ENCODE measurements at places on chromosomes 6 and 20.

DNA sequence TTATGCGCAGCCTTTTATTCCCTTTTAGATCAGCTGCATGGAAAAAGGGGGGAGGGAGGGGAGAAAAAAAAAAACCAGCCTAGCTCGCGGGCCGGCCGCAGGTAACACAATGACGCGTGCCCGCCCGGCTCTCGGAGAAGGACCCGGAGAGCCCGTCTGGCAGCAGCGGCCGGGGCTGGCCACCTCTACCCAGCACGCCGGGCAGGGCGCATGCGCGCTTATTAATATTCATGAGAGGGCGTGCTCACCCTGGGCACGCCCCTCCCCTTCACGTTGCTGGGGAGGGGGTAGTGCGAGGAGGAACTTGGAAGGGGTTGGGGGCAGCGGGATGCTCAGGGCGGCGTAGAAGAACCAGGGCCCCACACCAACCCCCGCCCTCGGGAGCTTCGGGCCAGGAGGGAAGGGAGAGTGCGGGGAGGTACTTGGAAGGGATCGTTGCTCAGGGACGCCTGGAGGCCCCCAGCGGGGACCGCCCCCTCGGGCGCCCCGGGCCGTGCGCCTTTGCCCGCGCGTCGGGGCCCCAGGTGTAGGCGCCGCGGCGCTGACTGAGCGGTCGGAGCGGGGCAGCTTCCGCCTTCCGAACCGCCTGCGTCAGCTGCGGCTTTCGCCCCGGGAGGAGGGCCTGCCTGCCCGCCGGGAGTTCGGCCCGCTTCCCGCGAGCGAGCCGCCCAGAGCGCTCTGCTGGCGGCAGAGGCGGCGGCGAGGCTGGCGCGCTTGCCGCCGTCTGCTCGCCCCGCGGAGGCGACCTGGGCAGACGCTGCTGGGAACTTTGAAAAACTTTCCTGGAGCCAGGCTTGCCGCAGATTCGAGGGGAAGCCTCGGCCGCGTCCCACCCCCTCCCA, at the start of gene JAG1:
Gene JAG1 (minus strand): TSS at position 158 of the 842 bp plus-strand sequence. CDS start 469 bp downstream, outside the sequence.
- peak; percentile 98 for DNase-seq

- DNase-seq, result peak; percentile 59
These were observed 1.8 kb downstream of the NKX2-2 start for GRCh38 chr20:21511850-21512633.

GRCh38 chr6:150478656-150479545, 110.1 kb downstream of the IYD start:
- DNase-seq, result no peak

- no peak for DNase-seq
These were observed 45.3 kb downstream of the RNF24 start for GRCh38 chr20:3970016-3970415.

GRCh38 chr6:24504287-24504648, 9.5 kb downstream of the ALDH5A1 start:
- no peak for DNase-seq

DNA sequence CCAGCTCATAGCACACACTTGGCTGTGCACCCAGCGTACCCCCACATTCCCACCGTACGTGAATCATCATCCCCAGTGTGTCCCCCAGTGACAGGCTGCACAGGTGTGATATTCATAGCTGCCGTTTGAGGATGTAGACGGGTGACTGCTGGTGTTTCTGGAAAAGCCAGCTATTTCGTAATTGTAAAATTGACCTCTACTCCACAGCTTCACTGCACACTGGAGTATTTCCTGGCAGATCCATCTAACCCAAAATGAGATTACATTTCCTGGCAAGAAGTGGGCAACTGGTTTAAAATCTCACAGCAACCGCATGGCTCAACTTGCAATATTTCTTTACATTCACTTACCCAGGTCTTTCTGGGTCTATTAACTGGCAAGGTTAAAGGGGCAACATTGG, 30.3 kb downstream of the CD83 start:
- DNase-seq, result no peak

DNA sequence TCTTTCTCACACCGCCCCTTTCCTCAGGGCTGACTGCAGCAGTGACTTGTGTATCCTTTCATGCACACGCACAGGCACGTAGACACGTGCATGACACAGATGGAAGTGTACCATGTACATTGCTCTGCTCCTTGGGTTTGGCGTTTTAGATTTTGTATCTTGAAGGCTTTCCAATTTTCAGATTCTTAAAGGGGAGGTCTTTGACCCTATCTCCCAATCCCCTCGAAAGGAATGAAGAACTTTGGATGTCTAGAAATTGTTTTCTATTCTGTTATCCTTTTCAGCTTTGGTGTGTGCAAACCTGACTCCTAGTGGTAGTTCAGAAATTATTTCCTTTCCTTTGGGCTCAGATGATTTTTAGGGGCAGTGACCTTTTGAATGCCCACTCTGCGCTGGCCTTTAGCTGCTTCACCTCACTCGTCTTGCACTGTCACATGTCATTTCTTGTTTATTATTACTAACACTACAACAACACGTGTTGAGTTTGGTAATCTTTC, 63.0 kb downstream of the HIVEP1 start:
- DNase-seq, result no peak

GRCh38 chr6:22380236-22380635, 83.4 kb upstream of the PRL start:
- no peak for DNase-seq

DNA sequence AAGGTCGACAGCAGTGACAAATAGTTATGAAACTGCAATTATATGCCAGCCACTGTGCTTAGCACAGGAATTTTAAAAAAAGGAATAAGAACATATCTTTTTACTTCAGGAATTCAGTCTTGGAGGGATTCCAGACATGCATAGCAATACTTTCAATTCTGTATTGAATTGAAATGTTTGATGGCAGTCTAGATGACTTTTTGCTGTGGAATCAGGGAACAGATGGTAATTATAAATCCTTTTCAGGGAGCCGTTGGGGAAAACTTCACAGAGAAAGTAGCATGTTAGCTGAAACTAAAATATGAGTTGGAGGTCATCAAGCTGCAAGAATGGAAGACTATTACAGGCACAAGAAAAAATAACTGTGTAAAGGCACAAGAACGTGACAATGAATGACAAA, 74.8 kb downstream of the IMPG1 start:
- DNase-seq, result no peak

DNA sequence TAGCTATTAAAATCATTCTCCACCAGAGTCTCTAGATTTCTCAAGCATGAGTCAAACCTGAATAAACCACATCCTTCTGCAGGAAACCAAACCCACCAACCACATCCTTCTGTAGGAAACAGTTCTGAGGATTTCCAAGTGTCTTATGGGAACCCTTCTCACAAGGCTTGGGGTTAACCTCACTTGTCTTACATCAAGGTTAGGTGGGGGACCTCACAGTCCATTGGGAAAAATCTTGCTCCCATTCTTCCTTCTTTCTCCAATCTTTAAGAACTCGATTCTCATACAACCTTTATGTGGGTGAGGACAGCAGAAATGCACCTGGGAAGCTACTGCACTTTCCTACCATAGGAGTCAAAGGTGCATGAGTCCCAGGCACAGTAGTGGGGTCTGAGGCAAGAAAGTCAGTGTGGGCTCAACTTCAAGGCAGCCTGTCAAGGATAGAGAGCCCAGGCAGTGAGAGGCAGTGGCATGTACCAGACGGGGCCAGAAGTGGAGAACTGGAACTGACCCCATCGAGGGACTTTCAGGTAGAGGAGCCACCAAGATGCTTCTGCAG, 114.5 kb downstream of the SLC22A3 start:
- DNase-seq, result no peak

- no peak for DNase-seq
These were observed 126.4 kb downstream of the BANF2 start for GRCh38 chr20:17825960-17826843.

- DNase-seq, result no peak
These were observed 95.7 kb downstream of the SLC24A3 start for GRCh38 chr20:19308146-19308545.

GRCh38 chr6:154511791-154512190, 1.3 kb upstream of the CNKSR3 start:
- no peak for DNase-seq

DNA sequence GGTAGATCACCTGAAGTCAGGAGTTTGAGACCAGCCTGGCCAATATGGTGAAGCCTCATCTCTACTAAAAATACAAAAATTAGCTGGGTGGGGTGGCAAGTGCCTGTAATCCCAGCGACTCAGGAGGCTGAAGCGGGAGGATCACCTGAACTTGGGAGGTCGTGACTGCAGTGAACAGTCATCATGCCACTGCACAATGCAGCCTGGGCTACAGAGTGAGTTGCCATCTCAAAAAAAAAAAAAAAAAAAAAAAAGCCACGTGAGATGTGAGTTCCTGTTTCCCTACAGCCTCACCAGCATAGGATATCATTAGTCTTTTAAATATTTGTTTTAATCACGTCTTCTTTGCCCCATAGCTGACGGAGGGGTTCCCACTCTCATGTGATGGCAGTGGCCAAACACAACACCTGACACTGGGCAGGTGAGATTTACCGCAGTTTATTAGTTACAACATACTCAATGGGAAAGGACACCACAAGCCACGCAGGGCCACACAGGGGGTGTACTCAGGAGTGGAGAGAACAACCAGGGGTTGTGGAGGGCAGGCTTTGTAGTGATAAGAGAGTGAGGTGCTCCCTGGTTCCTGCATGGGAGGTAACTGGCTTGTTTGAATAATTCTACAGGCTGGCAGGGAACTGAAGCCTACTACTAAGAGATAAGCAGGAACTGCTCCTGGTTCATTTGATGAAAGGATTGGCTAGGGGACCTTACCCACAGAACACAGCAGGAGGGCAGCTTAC, 4.6 kb upstream of the LZTS3 start:
- DNase-seq, result no peak

DNA sequence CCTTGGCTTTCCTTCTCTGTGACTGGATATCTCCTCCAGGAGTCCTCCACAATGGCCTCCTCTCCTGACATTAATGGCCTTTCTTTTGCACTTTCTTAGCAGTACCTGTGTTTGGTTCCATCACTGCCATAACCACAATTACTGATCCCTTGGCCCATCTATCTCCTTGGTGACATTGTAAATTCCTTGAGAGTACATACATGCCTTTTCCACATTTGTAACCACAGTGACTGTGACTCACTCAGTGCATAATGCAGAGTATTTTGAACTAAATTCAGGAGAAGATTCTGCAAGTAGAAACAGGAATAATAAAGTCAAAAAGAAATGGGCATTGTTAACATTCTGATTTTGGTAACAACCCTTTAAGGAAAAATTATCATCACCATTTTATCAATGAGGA, 197.2 kb upstream of the SOX4 start:
- no peak for DNase-seq

DNA sequence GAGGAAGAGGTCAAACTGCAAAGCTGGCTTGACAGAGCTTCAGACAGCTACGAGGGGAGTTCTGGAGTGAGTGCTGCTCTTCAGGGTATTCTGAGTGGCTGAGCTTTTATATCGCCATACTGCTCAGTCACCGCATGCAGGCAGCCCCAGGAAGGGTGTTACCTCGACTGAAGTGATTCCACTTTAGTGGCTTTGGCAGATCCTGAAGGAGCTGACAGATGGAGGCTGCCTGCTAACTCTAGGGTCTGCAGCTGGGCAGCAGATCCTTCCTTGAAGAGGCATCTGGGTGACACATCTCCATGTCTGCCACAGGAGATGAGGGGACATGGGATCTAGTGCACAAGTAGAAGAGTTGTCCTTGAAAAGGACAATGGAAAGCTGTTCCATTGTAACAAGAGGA, 3.7 kb upstream of the DEK start:
- no peak for DNase-seq

Measured in ELF-1 (cell line).